HT-29 (cell line): ENCODE measurements at places on chromosomes 2 and 18.

DNA sequence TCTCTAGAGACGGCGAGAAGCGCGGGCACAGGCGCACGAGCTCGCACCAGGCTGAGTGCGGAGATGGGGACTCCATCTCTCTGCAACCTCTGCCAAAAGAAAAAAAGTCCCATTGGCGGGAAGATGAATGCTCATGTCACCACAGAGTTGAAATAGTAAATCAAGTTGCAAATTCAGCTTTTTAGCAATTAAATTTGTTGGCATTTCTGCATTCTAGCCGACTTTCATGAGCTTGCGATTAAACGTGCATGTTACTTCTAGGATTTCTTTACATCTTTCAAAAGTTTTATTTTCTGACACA lies 588 bp downstream of the CHAC2 start:
- DNase-seq, result no peak

DNA sequence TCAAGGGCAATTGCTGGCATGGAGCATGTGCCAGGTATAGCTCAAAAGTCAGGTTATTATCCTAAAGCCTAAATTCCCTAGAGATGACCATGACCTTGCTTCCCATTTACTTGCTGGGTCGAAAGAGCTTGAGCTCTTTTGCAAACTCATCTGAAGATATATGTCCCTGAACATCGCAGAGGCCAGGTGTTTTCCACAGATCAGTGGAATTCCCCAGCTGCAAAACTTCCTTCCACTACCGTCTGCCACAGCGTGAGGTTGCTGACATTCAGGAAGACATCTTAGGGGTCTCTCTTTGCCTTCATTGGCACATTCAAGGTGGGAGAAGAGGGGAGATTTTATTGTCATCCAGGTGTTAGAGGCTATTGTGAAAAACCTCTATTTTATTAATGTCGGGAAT lies 171.0 kb downstream of the MIB1 start:
- DNase-seq, result no peak

DNA sequence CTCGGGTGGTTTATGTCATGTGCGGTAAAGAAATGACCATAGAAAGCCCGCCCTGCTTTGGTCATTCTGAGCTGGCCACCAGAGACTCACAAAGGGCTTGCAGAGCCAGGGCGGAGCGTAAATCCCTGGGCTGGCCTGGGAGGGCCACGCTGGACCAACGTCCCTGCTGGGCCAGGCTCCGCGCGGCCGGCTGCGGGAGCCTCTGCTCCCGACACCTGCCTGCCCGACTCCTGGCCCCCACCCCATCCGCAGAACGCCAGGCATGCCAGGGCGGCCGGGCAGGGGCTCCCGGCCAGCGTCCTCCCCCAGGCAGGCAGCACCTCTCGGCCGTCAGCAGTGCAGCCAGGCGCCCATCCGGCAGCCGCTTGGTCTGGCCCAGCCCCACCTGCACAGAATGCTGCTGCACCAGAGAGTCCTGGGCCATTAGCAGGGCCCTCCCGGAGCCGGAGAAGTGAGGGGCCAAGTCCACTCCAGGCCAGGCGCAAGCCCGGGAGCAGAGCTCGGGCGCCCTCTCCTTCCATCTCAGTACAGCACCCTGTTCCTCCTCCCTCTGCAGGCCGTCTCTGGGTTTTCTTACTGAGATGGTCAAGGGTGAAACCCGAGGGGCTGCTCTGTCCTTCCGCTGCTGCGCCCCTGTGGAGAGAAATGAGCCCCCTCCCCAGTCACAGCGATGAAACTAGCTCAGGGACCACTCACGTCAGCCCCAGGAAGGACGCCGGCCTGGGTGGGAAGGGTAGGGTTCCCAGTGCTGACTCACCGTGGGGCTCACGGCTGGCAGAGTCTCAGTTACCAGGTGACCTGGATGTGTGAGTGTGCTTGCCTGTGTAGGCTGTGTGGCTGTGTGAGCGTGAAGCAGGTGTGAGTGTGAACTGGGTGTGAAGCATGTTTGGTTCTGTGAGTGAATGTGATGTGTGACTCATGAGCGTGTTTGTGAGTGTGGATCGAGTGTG lies 83.3 kb downstream of the PTGR3 start:
- DNase-seq, result no peak

GRCh38 chr2:226220511-226220910 lies 579.1 kb downstream of the IRS1 start:
- peak; percentile 12 for DNase-seq

DNA sequence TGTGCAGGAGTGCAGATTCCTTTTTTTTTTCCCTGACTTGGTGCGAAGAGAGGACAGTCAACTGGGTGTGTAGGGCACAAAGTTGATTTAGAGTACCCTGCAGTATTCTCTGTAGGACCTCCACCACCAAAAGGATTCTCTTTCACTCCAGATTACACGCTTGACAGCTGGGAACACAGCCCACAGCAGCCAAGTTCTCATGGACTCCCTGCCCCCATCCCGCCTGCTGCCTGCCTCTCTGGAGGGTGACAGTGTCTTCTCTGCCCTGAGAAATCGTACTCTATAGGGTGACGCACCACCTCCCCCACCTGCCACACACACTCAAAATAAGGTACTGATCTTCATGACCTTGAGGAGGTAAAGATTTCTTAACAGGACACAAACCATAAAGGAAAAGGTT lies 26.6 kb upstream of the IHH start:
- no peak for DNase-seq

DNA sequence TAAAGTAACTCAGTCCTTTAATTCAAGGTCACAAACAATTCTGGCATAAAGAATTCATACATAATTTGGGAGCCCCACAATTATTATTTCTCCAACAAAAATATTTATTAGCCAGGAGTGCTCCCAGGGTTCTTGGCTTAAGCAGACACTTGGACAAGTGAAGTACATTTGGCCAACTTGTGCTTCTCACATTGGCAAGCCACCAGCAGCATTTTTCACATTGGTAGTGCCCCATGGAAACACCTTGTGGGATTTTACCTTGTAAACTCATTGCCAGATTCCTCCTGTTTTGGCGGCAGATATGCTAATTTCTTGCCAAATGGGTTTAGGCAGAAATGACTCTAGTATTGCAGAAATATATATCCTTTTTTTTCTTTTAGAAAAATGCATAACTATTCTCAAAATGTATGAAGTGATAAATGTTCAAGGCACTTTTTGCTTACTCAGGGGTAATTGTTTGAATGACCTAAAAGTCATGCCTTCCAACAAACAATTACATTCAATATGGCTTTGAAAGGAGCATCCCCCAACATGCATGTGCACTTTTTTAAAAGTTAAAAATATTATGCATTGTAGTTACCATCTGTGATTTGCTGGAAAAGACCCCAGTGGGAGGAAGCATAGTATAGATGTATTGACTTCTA lies 113.5 kb downstream of the CSRNP3 start:
- DNase-seq, result no peak

DNA sequence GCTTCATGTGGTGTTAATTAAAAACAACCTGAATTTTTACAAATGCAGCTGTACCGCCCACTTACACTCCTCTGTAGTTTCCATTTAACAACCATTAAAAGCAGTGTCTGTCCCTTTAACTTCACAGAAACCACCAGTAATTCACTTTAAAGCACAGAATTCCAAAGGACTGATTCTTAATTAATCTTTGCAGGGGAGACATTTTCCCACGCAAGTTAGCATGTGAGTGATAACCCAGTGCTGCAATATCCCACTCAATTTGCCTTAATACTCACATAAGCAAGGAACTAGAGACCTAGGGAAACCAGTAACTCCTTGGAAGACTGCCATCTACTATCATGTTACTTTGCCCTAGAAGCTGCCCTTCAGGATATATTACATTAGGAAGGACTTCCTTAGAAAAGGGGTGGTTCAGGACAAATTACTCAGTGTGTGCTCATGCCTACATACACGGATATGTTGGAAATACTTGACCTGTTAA lies 102.3 kb downstream of the OSR1 start:
- DNase-seq, result peak; percentile 89

GRCh38 chr2:103898561-103898960 lies 955.4 kb upstream of the POU3F3 start:
- no peak for DNase-seq

DNA sequence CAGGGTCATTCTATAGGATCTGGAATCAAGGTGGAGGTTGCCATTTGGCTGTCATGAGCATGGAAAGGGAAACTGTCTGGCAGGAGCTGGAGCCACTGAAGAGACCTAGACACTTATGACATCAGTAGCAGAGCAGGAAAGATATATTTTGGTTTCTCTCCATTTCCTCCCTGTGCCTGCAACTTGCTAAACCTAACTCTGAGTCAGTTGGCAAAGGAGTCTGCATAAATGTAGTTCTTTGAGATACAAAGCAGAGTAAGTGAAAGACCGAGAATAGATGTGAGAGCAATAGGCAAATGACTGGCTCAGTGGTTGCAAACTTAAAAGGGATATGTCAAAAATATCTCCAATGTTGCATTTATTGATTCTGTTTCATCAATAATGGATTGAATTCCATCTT lies 757.7 kb downstream of the KCNJ3 start:
- no peak for DNase-seq
